ENCODE measurements at places on chromosomes 13 and 19. TPM values are rescaled to one million over a fixed set of nuclear protein-coding genes. Genes with fewer than 3 reads are reported as not detected.

GRCh38 chr13:79943346-79944023 lies 397.4 kb downstream of the SPRY2 start:
- DNase-seq = no peak

DNA sequence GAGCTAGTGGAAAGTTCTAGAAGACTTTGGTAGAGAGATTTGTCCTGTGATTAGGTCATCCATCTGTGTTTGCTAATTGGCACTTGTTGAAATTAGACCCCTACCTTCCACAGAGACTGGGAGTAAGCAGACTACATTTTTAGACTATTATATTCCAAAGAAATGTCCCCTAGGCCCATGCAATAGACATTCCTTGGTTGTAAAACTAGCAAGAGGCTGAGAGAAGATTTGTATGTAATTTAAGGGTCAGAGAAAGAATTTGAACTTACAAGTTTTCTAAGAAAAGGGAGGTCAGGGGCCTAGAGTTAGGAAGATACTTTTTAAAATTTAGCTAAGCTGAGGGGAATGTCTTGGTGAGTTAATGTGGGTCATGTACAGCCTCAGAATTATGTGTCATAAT lies 470.7 kb upstream of the SLITRK1 start:
- DNase-seq = no peak

The SHISA2 gene
- 20.1 TPM for total RNA-seq

- DNase-seq = no peak
These were observed 8.6 kb downstream of the PPP5C start for GRCh38 chr19:46355234-46356148.

GRCh38 chr19:3323026-3323425 lies 43.4 kb upstream of the NFIC start:
- no peak for DNase-seq

The PRODH2 gene
- not detected for total RNA-seq

The ZNF790 gene
- total RNA-seq = 10.7 TPM

GRCh38 chr13:60335531-60335930 lies 61.5 kb upstream of the TDRD3 start:
- peak; percentile 39 for DNase-seq

DNA sequence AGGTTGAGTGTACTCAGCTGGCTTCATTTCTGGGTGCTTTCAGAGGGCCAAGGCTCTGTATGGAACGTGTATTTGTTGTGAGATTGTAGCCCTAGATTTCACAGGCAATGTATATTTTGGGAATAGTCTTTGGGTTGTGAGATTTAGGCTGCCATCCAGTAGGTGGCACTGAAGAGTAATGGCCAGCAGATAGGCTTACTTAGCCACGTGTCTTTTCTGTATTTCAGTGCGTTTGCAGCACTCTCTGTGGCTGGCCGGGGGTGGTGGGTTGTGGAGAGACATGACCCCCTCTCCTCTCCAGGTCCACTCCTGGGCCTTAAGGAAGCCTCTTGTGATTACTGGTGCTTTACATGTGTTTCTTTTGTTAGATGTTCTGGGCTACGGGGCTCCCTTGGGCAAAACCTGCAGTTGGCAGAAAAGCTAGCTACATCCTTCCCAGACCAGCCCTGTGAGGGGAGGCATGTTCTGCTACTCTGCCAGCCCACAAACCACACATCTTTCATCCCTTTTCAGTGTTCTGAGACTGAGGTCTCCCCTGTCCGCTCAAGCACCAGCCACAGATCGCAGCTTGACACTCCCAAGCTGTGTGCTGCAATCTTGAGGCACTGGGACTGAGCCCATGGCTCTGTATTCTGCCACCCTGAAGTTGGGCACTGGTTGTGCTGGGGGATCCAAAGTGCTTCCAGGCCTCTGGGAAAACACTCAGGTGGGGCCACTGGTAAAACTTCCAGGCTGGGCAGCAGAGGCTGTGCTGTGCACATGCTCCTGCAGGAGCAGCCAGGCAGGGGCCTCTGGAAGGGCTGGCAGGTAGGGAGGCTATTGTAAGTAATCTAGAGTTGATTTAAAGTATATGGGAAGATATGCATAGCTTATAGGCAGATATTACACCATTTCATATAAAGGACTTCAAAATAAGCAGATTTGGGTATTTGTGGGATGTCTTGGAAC lies 1096.8 kb upstream of the PCDH20 start:
- peak; percentile 11 for DNase-seq

DNA sequence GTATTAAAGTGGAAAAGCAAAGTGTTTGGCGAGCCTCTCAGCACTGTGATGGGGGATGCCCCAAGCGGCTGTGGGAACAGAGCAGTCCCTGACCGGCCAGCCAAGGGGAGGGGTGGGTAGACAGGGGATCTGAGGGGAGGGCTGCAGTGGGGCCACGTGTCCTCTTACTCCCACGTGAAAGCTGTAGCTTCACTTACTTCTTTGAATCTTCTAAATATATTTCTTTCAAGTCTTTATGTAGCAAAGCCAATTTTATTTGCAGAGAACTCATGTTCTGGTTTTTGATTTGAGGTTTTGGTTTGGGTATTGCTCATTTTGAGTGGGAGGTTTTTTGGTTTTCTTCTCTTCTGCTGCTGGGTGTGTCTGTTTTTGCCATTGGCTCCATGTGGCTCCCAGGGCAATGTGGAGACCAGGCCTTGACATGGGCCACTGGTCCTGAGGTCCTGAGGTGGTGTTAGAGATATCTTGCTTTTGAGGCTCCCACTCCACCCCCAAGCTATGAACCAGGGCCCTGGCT lies 17.7 kb upstream of the OVOL3 start:
- no peak for DNase-seq

GRCh38 chr19:33612928-33613619 lies 8.7 kb upstream of the CHST8 start:
- DNase-seq = no peak

DNA sequence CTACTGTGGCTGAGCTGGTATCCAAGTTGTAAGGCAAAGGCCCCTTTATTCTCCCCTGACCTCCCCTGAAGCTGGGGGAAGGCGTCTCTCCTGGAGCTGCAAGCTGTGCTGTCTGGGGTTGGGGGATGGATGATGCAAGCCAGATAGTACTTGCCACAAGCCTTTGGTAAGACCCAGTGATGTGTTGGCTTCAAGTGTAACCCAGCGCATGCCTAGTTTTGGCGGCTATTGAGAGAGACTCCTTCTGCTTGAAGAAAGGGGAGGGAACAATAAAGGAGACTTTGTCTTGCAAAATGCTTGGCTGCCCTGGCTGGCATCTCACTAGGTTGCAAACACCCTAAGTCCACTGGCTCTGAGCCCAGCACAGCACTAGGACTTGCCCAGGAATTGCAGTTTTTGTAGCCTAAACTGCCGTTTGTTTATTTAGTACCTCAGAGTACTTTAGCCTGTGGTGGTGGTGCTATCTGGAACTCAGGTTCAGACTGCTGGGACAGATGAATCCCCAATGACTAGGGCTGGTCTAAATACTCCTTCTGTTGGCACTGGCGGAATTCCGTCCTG lies 108.2 kb downstream of the TNFSF13B start:
- no peak for DNase-seq

The SLC6A16 gene
- total RNA-seq = 2.5 TPM

The CAPNS1 gene
- 201 TPM for total RNA-seq

The ZNF723 gene
- not detected for total RNA-seq

- no peak for DNase-seq
These were observed 562.1 kb downstream of the DACH1 start for GRCh38 chr13:71304861-71305260.

GRCh38 chr19:16210168-16210567 lies 12.5 kb downstream of the AP1M1 start:
- DNase-seq = no peak

GRCh38 chr13:32811297-32811800 lies 204.9 kb upstream of the KL start:
- DNase-seq = no peak

DNA sequence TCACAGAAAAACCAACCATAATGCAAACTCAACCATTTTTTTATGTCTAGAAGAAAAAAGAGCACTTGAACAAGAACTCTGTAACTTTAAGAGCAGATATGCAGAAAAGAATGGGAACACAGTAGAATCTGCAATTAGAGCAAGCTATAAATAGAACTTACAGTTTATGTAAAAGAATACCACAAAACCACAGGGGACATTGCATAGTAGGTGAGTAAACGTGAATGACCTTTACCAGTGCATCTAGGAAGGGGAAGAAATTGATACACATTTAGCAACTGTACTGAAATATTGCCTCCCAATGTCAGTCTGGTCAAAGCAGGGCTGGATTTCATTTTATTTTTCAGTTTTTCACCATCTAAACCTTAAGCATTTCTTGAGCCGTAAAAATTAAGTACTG lies 242.2 kb upstream of the EDNRB start:
- no peak for DNase-seq

- DNase-seq = no peak
These were observed 41.1 kb upstream of the RGCC start for GRCh38 chr13:41416276-41416675.

- DNase-seq = no peak
These were observed 9.4 kb upstream of the ZNF234 start for GRCh38 chr19:44131955-44132354.

DNA sequence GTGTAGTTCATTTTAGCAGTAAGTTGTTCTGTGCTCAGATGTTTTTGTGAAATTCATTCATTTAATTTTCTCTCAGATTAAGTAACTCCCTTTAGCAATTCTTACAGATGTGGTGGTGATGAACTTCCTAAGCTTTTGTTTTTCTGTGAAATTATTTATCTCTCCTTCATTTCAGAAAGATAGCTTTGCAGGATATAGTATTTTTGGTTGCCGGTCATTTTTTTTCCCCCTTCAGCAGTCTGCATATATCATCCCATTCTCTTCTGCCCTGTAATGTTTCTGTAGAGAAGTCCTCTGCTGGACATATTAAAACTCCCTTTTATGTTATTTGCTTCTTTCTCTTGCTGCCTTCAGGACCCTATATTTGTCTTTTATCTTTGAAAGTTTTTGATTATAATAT lies 470.2 kb downstream of the PCDH9 start:
- DNase-seq = no peak

GRCh38 chr13:32117701-32118100 lies 86.1 kb downstream of the FRY start:
- no peak for DNase-seq

GRCh38 chr13:110161112-110161882 lies 145.7 kb downstream of the COL4A1 start:
- DNase-seq = no peak

The FOSB gene
- 24.2 TPM for total RNA-seq

The ANGPTL4 gene
- total RNA-seq = 14.8 TPM

DNA sequence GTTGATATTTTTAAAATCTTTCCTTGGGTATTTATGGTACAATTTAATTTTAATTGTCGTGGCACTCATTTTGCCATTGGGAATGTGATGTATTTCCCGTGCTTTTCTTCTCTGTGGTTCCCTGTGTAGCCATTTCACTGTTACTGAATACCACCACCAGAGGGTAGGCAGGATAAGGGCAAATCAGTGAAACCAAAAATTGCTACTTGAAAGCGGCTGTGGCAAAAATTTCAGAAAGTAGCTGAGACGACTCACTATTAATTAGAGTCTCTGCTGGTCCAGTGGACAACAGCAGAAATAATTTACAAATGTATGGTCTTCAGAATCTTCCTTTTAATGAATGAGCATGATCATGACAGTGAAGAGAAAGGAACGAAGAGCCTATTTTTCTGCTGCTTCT lies 34.4 kb upstream of the MIR17HG start:
- no peak for DNase-seq

GRCh38 chr13:35388441-35389355 lies 87.8 kb downstream of the MAB21L1 start:
- peak; percentile 71 for DNase-seq

The UFM1 gene
- total RNA-seq = 52.5 TPM

- no peak for DNase-seq
These were observed 58.4 kb upstream of the UQCRFS1 start for GRCh38 chr19:29271341-29271740.

The ZNF724 gene
- total RNA-seq = 5.3 TPM

GRCh38 chr13:98775844-98776598 lies 23.5 kb upstream of the SLC15A1 start:
- no peak for DNase-seq

DNA sequence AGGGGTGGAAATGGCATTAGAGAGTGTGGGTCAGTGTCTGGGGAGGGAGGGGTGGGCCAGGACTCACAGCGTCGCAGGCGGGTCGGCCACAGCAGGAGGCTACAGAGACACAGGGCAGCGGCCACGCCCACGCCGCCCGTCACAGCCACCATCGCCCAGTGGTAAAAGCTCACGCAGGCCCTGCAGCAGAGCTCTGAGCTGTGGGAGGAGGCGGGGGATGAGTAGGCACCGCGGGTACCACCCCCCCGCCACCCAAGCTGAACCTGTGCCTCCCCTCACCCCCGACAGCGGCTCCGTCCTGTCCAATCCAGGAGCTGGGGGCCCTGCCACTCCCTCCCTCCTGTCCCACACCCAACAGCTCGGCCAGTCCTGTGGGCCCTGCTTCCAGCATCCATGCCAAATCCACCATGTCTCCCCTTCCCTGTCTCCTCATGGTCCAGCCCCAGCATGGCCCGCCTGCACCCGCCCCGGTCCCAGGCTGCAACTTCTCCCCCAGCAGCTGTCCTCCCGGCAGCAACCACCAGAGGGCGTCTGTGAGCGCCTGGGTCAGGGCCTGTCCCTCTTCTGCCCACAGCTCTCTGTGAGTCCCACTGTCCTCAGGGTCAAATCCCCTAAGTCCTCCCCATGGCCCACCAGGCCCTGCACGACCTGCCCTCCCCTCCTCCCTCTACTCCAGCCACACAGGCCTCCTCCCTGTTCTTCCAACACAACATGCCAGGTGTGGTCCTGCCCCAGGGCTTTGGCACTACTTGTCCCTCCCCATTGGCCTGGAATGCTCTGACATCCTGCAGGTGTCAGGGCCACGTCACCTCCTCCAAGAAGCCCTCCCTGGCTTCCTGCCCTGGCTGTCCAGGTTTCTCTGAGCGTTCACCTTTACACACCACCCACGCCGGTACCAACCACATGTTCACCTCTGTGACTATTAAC lies 6.0 kb downstream of the TEKTIP1 start:
- peak; percentile 29 for DNase-seq
